ENCODE measurements at places on chromosomes 12 and 14. TPM values are rescaled to one million over a fixed set of nuclear protein-coding genes. Genes with fewer than 3 reads are reported as not detected.

The FSCB gene
- total RNA-seq: not detected

The PLEKHD1 gene
- 0.56 TPM for total RNA-seq

The LTBP2 gene
- total RNA-seq: 0.39 TPM

The RTL1 gene
- total RNA-seq: not detected

The CLEC6A gene
- not detected for total RNA-seq

The SSPN gene
- 0.06 TPM for total RNA-seq

GRCh38 chr12:14995583-14996425 is 23.0 kb downstream of the PDE6H start:
- no peaks in the 10 kb centered on the region for H3K27me3 ChIP-seq
- H3K27ac ChIP-seq: no peak overlapping the region
- H3K4me3 ChIP-seq: no peak overlapping the region
- H3K4me1 ChIP-seq: peaks cover 18% of the 10 kb centered on the region

DNA sequence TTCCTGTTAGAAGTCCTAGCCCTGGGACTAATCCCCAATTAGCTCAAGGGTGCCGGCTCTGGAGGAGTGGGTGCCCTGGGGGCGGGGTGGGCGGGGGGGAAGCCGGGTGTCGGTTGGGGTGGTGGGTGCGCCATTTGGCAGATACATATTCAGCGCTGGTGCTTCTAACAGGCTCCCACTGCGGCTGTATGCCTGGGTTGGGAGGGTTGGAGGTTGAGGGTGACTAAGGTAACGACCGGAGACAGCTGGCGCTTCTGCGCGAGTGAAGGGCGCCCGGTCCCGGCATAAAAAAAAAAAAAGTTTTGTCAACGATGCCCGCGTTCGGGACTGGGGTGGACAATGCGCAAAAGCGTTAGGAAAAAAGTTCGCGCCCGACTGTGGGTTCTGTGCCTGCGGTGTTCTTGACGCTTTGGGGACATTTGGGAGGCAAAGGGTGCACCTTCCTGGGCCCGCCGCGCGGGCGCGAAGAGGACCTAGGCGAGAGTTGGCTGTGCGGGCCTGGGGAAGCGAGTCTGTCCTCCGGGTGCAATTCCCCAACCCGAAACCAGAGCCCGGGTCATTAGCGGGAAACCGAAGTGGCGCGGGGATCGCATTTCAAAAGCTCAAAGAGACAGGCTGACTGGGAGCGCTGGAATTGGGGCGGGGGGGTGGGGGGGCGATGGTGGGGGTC is 19.2 kb downstream of the TBX3 start:
- no peak overlapping the region for H3K27ac ChIP-seq
- no peak for DNase-seq
- H3K36me3 ChIP-seq: no peaks in the 10 kb centered on the region

DNA sequence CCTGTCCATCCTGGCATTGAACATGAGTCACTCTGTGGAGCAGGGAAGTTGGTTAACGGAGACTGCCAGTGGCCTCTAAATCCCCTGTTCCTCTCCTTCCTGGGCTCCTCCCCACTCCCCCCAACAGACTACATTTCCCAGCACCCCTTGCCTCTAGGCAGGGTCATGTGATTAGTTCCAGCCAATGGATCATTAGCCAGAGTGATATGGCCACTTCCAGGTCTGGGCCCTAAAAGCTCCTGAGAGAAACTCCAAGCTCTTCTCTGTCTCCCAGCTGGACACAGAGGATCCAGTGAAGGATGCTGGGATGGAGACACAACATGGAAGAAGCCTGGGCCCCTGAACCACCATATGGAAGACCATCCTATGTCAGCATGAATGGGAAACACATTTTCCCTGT is 54.4 kb upstream of the RFLNA start:
- no peaks in the 10 kb centered on the region for H3K36me3 ChIP-seq
- H3K4me3 ChIP-seq: no peak overlapping the region
- H3K27me3 ChIP-seq: no peaks in the 10 kb centered on the region

- H3K27ac ChIP-seq: no peak overlapping the region
- DNase-seq: no peak
- H3K4me1 ChIP-seq: no peaks in the 10 kb centered on the region
- H3K27me3 ChIP-seq: no peaks in the 10 kb centered on the region
- H3K36me3 ChIP-seq: no peaks in the 10 kb centered on the region
These were observed 40.2 kb upstream of the APPL2 start for GRCh38 chr12:105275997-105276733.

- no peak overlapping the region for H3K27ac ChIP-seq
- no peak overlapping the region for H3K4me3 ChIP-seq
- DNase-seq: no peak
- H3K4me1 ChIP-seq: no peaks in the 10 kb centered on the region
- no peaks in the 10 kb centered on the region for H3K27me3 ChIP-seq
These were observed 45.0 kb upstream of the CCDC91 start for GRCh38 chr12:28145216-28145615.

GRCh38 chr14:67501670-67502069 is 13.1 kb upstream of the TMEM229B start:
- no peak for DNase-seq
- H3K4me1 ChIP-seq: peaks cover 11% of the 10 kb centered on the region
- no peak overlapping the region for H3K27ac ChIP-seq
- no peaks in the 10 kb centered on the region for H3K27me3 ChIP-seq
- no peak overlapping the region for H3K4me3 ChIP-seq

GRCh38 chr12:104873374-104873773 is 84.7 kb downstream of the SLC41A2 start:
- H3K4me1 ChIP-seq: no peaks in the 10 kb centered on the region
- no peak overlapping the region for H3K27ac ChIP-seq
- DNase-seq: no peak
- H3K36me3 ChIP-seq: no peaks in the 10 kb centered on the region
- H3K27me3 ChIP-seq: no peaks in the 10 kb centered on the region

- peaks cover 3% of the 10 kb centered on the region for H3K27me3 ChIP-seq
- no peak overlapping the region for H3K4me3 ChIP-seq
- no peak for DNase-seq
- H3K36me3 ChIP-seq: no peaks in the 10 kb centered on the region
These were observed 76.5 kb upstream of the CLMN start for GRCh38 chr14:95396221-95396620.

DNA sequence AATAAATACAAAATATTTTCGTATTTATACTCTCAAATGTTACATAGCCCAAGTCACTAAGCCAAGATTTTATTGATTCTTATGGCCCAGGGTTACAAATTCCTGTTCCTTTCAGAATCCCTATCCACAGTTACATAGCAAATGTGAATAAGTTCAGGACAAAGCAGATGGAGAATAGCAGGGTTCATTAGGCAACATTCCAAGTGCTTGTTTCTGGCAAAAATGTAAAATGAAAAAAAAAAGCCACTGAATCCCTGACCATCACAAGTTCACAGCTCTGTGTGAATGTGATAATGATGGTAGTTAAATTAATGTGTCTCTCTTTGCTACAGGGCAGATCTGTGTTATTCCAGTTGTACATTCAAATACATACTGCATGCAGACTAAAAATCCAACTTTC is 74.6 kb downstream of the KCNC2 start:
- H3K27me3 ChIP-seq: no peaks in the 10 kb centered on the region
- H3K4me1 ChIP-seq: no peaks in the 10 kb centered on the region
- H3K36me3 ChIP-seq: no peaks in the 10 kb centered on the region
- H3K4me3 ChIP-seq: no peak overlapping the region
- no peak for DNase-seq
- H3K27ac ChIP-seq: no peak overlapping the region

- no peaks in the 10 kb centered on the region for H3K36me3 ChIP-seq
- no peak overlapping the region for H3K27ac ChIP-seq
- no peak overlapping the region for H3K4me3 ChIP-seq
- no peaks in the 10 kb centered on the region for H3K4me1 ChIP-seq
These were observed 115.5 kb upstream of the G2E3 start for GRCh38 chr14:30443368-30444007.

- H3K4me1 ChIP-seq: no peaks in the 10 kb centered on the region
- no peak for DNase-seq
- no peaks in the 10 kb centered on the region for H3K27me3 ChIP-seq
- no peaks in the 10 kb centered on the region for H3K36me3 ChIP-seq
These were observed 1540.3 kb upstream of the TMEM132C start for GRCh38 chr12:126726481-126727217.

DNA sequence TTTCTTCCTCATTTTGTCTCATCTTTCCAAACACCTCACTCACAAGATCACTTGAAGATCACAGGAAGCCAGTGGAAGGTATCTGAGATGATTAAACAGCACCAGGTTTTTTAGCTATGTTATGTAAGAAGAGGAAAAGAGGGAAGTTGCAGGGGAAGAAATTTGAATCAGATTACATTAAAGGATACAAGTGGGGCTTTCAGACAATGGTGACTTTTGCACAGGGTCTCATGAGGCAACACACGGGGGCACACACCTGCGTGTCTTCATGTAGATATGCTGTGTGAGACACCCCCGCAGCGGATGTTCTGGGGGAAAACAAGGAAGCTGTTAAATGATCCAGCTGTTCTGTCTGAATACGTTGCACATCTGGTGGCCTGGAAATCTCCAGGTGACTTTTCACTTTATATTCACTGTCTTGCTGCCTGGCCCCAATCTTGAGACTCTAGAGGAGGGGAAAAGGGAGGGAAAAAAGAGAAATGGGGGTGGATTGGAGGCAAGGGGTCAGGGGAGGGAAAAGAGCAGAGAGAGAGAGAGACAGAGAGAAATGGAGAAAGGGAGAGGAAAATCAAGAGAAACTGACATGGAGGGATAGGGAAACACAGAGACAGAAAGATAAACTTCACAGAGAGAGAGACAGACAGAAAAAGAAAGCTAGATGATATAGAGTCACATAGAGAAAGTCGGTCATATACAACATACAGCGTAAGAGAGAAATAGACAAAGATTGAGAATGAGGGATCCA is 36.3 kb upstream of the PPP1CC start:
- no peak overlapping the region for H3K4me3 ChIP-seq

DNA sequence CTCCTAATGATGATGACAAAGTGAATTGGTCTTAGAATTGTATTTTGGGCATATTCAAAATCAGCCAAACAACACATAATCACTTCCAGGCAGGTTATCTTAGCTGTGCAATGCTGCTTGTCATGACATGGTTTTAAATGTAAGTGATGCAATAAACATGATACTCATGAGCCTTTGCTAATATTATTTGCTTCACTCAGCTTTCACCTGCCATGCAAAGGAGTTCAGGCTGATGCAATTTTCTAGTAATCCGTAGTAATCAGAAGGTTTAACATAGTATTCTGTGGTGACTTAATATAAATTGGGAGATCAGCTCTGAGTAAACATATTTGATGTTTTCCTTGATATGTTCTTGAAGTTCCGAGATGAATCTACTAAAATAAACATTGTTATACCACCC is 29.1 kb downstream of the TMEM260 start:
- H3K36me3 ChIP-seq: no peaks in the 10 kb centered on the region
- no peak for DNase-seq
- H3K4me3 ChIP-seq: no peak overlapping the region
- H3K27ac ChIP-seq: no peak overlapping the region
- no peaks in the 10 kb centered on the region for H3K4me1 ChIP-seq
- H3K27me3 ChIP-seq: no peaks in the 10 kb centered on the region

DNA sequence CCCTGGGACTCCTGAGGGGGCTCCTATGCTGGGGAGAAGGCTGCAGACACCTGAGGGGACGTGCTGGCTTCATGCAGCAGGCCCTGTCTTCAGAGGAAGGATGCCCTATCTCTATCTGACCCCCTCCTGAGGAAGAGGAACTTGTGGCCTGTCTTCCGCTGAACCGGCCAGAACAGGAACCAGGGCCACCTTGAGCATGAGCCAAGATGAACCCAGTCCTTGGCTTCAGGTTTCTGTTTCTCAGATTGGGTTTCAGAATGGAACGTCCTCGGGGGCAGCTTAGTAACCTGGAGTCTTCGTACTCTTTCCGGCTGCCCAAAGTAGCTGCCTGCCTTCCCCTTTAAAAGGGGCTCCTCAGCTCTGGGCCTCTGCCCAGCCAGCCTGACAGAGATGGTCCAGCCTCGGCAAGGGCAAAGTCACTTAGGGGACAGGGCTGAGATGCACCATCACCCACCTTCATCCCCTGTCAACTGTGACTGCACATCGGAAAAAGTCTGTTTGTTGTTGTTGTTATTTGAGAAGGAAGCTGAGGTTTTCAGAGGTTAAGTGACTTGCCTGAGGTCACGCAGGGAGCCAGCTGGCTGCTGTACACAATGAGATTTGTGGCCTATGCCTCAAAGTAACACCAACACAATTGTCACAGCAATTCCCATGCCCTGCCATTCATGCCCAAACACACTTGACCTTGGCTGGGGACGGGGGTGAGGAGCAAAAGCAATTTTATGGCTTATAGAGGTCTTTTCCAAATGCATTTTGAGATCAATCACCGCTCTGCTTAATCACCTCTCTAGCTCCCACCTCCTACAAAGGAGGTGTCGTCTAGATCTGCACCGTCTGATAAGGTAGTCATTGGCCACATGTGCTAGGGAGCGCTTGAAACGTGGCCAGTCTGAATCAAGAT is 13.4 kb downstream of the ASB2 start:
- no peaks in the 10 kb centered on the region for H3K36me3 ChIP-seq
- H3K4me1 ChIP-seq: peaks cover 28% of the 10 kb centered on the region
- peak; percentile 31 for DNase-seq
- H3K27me3 ChIP-seq: no peaks in the 10 kb centered on the region

- H3K36me3 ChIP-seq: no peaks in the 10 kb centered on the region
- H3K4me3 ChIP-seq: no peak overlapping the region
- no peak overlapping the region for H3K27ac ChIP-seq
- peaks cover 3% of the 10 kb centered on the region for H3K4me1 ChIP-seq
- no peak for DNase-seq
- peaks cover 4% of the 10 kb centered on the region for H3K27me3 ChIP-seq
These were observed 7.1 kb downstream of the ASB2 start for GRCh38 chr14:93969082-93969828.

- peaks cover 22% of the 10 kb centered on the region for H3K4me1 ChIP-seq
- no peaks in the 10 kb centered on the region for H3K36me3 ChIP-seq
- H3K27me3 ChIP-seq: no peaks in the 10 kb centered on the region
- H3K4me3 ChIP-seq: no peak overlapping the region
These were observed 786 bp upstream of the TSFM start for GRCh38 chr12:57781801-57782200.

DNA sequence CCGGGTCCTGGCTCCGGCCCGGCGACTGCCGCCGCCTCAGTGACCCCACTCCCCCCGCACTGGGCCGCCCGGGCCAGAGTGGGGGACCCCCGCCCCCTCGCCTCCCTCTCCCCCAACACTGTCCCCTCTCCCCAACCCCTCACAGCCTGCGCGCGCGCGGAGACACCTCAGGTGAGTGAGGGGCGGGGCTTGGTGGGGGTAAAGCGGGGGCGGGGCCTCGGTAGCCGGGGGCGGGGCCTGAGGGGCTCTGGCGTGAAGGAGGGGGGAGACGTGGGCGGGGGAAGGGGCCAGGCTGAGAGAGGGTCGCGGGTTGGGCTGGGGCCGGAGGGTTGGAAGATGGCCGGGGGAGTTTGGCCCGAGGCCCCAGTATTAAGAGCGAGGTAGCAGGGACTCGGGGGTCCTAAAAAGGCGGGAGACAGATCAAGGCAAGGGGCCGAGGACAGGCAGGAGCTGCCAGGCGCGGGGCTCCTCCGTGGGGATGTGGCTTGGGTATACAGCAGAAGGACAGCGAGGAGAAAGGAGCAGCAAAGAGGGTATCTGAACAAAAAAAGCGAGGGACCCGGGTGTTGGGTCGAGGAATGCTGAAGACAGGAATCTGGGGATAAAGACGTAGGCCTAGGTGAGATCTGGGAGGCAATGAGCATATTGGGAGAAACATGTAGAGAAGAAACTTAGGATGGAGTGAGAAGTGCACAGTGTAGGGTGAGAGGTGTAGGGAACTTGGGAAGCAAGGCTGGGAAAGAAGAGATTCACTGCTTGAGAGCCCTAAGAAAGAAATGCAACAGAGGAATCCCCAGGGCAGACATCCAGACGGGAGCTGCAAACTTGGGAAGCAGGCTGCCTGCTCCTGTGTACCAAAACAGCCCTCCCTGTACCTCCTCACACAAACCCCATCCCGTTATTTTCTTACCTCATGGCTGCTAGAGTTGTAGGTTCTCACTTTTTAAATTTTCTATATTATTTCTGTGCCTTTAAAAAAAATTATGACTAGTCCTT is 10.8 kb downstream of the SUOX start:
- H3K4me1 ChIP-seq: peaks cover 16% of the 10 kb centered on the region
- no peaks in the 10 kb centered on the region for H3K36me3 ChIP-seq
- H3K4me3 ChIP-seq: peak overlapping the region; percentile 58
- peaks cover 2% of the 10 kb centered on the region for H3K27me3 ChIP-seq
- H3K27ac ChIP-seq: peak overlapping the region; percentile 45

All from T-cell (primary cell).